ENCODE measurements at places on chromosomes 11 and 22.

- DNase-seq, result no peak
Measured at GRCh38 chr22:28620244-28620922, 59.3 kb downstream of the TTC28 start.

GRCh38 chr11:122004446-122004845 is 111.6 kb downstream of the BLID start:
- no peak for DNase-seq

DNA sequence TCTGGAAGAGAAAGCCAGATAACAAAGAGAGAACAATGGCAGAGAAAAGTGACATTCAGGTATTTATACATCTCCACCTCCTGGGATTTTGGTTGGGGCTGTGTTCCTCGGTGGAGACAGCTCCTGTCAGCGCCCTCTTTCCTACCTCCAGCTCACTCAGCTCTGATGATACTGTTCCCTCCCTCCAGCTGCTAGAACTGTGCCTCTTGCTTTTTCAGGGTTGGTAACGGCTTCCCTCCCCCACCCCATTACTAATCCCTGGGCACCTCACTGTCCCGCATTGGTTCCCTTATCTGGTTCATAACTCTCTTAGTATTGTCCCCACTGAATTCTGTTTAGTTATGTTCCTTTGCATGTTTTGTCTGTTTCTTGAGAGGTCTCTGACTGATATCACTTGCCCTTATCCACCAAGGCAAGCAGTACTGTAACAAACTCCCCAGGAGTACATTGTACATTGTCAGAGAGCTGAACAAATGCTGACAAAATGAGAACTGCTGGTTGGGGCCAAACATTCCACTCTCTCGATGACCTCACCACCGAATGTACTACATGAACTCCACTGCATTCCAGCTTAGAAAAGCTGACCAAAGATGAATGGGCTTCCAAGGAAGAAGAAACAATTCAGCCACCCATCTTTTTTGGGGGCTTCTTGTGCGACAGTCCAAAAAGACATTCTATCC is 5.7 kb upstream of the FBXO3 start:
- no peak for DNase-seq

DNA sequence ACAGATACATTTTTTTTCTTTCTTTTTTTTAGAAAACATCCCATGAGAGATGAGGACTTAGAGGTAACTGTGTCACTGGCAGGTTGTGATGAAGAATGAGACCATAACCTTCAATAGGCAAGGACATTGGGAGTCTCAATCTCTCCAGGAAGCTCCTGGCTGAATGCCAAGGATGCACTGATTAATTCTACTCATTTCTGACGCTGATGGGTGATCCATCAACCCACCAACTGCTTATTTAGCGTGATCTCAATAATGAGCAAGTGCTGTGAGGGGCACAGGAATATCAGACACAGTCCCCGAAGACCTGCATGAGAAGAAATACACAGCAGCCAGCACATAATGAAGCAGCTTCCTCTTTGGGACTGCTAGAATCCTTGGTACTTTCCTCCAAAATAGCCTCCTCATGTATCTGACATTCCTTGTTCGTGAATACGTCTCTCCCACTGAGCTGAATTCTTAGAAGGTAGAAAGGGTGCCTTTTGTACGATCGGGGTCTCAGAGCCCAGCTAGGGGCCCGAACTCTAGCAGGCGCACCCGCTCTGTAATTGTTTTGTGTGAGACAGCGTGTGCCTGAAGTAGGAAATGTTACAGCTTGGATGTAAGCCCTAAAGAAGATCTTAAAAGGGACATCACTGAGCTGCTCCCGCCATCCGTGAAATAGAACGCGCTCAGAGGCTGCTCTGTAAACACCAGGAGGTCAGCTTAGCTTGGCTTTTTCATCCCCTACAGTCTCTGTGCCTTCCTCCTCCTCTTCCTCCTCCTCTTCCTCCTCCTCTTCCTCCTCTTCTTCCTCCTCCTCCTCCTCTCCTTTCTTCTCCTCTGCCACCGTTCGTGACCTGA is 7.2 kb downstream of the CLMP start:
- DNase-seq, result peak; percentile 72

DNA sequence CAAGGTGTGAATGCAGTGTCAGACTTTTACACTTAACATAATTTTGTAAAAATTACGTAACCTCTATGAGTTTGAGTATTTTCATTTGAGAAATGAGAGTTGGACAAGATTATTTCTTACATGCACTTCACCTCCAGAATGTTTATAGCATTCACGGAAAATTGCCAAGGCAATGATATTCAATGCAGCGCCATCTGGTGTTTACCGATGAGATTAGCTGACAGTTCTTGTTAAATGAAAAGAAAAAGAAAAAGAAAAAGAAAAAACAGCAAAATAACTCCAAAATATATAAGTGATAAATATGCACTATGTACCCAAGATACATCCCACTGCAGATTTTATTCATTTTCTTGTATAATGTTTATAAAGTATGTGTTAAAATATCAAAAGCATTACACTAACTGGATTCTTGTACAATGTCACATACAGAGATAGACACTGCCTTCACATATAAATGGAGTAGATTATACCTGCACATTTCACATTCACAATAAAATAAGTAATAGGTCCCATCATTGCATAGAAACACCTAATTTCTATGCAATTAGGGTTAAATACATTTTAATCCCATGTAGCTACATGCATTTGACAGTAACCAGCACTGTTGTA is 976.3 kb upstream of the FAT3 start:
- DNase-seq, result peak; percentile 32

- DNase-seq, result no peak
Measured at GRCh38 chr11:1673446-1674172, 23.4 kb upstream of the KRTAP5-6 start.

- no peak for DNase-seq
Measured at GRCh38 chr11:120363436-120363835, 27.2 kb downstream of the ARHGEF12 start.

GRCh38 chr11:106495046-106495445 is 417.6 kb downstream of the AASDHPPT start:
- no peak for DNase-seq

GRCh38 chr22:46318576-46318975 is 16.9 kb upstream of the TRMU start:
- no peak for DNase-seq

DNA sequence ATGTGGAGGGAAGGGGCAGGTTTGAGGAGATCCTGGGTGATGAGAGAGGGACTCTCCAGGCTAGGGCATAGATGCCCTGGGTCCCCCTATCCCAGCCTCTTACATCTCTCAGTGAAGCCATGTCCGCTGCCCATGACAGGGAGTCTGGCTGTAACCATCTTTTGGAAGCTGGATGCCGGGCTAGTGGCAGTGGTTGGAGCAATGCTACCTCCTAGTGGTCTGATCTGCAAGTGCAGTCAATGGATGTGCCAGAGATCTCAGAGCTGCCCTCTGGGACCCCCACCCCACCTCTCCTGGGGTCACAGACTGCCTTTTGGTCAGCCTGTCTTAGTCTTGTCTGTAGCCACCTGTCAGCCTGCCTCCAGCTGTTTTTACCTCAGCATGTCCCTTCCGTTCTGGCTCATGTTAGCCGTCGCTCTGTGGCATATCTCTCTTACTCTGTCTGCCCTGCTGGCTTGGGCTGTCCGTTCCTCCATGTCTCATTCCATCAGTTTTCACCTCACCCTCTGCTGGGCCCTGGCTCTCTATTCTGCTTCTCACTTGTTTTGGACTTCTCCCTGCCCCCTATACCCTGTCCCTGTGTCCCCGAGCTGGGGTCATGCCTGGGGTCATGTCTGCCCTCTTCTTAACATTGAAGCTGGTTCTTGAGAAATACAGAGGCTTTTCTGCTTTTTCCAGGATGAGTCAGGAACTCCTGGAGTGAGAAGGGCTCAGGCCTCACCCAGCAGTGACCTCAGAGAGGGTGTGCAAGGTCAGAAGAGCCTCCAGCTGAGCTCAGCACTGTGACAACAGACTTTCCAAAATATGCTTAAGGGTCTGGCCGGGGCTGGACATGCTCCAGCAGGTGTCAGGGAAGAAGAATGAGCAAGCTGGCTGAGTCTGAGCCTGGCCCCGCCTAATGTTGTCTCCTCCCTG is 52.0 kb upstream of the THY1 start:
- DNase-seq, result peak; percentile 81

GRCh38 chr11:126340960-126341606 is 14.4 kb upstream of the ST3GAL4 start:
- no peak for DNase-seq

DNA sequence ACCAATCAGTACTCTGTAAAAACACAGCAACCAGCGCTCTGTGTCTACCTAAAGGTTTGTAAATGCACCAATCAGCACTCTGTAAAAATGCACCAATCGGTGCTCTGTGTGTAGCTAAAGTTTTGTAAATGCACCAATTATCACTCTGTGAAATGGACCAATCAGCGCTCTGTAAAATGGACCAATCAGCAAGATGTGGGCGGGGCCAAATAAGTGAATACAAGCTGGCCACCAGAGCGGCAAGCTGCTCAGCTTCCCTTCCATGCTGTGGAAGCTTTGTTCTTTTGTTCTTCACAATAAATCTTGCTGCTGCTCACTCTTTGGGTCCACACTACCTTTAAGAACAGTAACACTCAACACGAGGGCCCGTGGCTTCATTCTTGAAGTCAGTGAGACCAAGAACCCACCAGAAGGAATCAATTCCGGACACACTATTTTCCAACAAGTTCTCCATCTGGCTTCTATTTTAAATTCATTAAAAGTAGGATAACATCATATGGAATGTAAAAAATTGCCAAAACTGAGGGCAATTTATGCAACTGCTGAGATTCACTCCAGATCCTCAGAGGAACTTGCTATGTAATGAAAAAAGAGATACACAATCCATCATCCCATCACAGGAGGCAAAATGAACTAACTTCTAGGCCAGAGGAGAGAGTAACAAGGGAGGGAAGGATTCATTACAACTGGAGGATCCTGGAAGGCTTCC is 3.1 kb upstream of the PANX1 start:
- DNase-seq, result no peak

DNA sequence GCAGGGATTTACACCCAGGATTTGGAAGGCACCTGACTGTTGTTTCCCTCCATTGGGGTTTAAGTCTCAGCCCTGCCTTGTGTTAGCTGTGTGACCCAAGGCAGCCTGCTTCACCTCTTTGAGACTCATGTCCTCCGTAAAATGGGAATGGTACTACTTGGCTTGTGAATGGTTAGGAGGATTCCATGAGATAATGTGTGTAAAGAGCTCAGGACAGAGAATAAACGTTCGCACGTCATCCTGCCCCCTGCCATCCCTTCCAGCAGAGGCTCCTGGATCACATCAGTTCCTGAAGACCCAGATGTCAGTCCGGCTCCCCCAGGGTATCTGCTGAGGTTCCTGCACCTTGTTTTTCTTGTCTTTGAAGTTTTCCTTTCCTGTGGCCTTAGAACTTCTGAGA is 16.8 kb upstream of the ACCSL start:
- no peak for DNase-seq

DNA sequence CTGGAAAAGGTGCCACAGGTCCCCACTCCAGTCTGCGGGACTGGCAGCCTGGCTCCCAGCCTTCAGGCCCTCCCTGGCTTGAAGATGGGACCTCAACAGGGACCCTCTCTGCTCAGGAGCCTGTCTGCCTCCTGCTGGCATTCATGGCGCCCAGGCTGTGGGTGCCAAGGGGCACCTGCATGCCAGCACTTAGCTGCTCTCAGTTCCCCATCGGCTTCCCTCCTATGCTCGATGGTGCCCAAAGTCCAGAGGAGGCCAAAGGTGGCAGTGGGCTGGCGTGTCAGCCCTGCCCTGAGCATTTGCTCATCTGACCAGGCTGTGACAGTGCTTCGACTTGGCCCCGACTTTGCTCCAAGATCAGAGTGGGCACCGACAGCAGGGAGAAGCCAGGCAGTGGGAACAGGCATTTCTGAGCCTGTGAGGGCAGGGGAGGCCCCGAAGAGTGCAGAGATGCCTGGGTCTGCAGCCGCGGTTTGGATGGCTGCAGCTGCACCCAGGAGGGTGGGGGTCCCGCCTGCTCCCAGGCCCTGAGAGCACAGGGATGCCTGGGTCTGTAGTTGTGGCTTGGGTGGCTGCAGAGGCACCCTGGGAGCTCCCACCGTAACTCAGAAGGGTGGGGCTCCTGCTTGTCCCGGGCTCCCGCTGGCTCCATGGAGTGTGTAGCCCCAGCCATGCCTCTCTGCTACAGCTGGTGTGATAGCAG is 463.6 kb downstream of the TBC1D22A start:
- no peak for DNase-seq

DNA sequence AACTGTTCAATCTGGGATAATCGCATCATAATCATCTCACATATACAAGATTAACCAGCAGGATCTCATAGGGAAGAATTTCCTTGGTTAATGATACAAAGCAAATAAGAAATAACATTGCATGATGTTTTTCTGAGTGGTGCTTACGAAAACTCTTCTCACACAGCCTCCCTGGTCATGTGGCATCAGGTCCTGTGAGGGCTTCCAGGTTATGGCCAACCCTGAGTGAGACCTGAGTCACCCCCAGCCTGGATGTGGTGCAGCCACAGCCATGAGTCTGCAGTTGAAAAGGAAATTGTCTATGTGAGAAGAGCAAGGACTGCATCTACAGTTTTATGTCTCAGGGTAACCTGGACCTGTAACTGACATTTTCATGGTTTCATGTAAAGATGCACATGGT is 90.5 kb upstream of the XKR3 start:
- no peak for DNase-seq

DNA sequence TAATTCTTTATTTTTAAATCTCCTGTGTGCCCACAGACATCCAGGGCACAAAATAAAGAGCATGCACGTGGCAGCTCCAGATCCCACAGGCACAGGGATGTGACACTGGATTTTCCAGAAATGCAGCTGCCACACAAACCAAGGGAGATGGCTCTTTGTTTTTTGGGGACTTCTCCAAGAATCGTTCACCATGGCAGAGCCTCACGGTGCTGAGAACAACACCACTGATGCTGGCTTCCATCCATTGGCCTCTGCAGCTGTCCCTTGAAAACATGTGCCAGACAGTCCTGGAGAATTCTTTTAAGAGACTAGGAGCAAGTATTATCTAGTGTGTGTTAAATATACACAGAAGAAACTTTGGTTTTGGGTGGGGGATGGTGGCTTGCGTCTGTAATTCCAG is 108.4 kb upstream of the SLC22A12 start:
- no peak for DNase-seq

- no peak for DNase-seq
Measured at GRCh38 chr11:113613619-113614018, 92.5 kb downstream of the TMPRSS5 start.

DNA sequence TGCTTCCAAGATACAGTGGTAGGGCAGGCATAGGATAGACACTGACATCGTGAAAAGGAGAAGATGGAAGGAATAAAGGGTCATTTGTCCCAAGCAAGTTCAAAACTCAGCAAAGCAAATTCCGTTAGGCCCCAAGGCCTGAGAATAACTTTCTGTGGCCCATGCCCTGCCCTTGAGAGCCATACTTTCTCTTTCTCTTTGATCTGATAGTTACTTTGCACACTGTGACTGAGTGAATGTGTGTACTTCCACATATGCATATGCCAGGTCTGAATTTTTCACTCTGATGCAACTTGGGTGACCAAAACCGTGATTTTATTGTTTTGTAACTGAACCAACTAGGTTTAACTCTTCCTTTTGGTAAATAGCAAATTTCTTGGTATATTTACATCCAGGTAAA is 371.5 kb downstream of the RAB38 start:
- no peak for DNase-seq

- DNase-seq, result no peak
Measured at GRCh38 chr11:33766085-33766484, 8.2 kb downstream of the FBXO3 start.

Data from retina (tissue), 1 donor.